CD4-positive, alpha-beta memory T cell (primary cell): ENCODE measurements at places on chromosomes 11 and 22.

- DNase-seq, result no peak
Observed at GRCh38 chr11:69055212-69055586, 6.5 kb downstream of the TPCN2 start.

DNA sequence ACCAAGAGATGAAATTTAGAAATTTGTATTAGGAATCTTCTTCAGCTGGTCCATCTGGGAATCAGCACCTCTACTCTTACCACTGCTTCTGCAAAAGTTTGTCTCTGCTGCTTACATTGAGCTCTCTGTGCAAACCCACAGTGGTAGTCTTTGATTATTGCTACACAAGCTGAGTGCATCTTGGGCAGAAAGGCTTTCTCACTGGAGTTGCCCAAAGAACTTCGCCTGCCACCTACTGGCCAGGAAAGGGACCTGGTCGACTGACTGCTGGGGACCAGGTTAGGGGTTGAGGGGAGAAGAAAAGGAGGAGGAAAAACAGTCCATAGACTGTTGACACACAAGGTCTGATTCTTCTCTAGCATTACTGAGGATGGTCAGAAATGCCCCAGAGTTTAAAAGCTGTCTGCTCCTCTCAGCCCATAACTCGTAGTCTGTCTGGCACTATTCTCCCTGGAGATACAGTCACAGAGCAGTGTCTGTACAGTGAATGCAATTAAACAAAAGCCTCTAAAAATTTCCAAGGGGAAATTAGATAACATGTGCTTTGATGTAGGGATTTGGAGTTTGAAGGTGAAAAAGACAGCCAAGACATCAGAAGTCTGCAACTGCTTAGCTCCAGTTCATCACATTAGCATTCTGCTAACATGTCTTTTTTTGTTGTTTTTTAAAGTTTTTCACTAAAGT, 215.0 kb upstream of the CTSC start:
- DNase-seq, result peak; percentile 40

- no peak for DNase-seq
Observed at GRCh38 chr11:86014221-86014620, 54.7 kb downstream of the PICALM start.

DNA sequence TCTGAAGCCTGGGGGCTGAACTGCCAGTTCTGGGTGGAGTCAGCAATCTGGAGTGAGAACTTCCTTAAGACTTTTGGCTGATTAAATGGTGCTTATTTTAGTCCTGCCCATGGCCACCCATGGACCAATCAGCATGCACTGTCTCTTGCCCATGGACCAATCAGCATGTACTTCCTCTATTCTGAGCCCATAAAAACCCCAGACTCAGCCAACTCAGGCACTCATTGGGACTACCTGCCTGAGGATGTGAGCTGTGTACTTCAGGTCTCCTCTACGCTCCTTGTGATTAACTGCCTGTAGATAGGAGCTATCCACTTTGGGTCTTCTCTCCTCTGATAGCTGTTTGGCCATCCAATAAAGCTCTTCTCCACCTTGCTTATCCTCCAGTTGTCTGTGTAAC, 342.3 kb upstream of the CCDC179 start:
- peak; percentile 16 for DNase-seq

DNA sequence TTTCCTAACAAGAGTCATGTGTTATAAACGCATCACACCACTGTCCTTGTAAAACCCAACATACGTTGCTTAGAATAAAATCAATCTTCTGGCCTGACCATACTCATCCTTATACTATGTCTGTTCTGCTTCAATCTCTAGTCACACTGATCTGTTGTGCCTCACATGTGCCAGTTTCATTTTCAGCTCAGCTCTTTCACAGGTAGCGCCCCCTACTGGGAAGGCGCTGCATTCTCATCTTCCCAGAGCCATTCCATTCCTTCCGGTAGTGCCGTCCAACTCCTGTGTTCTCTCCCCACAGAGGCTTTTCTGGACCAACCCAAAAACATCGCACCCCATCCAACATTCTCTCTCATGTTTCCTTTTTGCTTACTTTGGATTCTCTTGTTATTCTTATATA, 22.2 kb downstream of the CASP5 start:
- DNase-seq, result peak; percentile 59

- DNase-seq, result no peak
Observed at GRCh38 chr11:96290631-96291030, 52.4 kb downstream of the MAML2 start.

GRCh38 chr22:46762238-46763050, at the start of gene TBC1D22A:
TSS of gene TBC1D22A (plus strand) at chr22:46762650. CDS start at chr22:46762787, 137 bp downstream.
- peak; percentile 93 for DNase-seq

DNA sequence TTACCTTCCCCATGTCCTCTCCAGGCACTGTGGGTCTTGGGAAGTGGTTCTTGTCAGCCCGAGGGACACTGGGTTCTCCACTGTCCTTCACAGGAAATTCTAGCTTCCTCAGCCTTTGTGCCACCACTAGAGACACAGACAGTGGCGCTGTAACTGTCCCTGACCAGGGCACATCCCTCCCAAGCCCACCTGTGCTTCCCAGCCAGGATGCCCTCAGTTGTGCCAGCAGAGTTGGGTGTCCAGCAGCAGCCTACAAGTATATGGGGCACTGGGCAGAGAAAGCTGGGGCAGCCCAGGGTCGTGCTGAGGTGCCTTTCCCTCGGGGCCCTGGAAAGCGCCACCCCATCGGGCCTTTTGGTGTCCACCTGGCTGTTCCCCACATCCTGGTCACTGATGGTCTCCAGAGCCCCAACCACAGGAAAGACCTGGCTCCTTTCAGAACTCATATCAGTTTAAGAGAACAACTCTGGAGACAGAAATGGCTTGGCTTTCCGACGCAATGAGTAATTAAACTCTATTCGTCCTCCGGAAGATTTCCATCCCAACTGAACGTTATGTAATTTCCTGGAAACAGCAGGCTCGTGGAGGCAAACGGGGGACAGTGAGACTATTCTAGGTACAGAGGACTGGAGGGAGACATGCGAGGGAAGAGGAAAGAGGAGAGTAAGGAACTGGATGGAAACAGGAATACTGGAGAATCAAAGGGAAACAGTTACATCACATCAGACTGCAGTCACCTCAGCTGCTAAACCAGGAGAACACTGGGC, 28.6 kb downstream of the PPP2R1B start:
- no peak for DNase-seq

GRCh38 chr22:37628830-37629229, 10.6 kb upstream of the SH3BP1 start:
- no peak for DNase-seq

- no peak for DNase-seq
Observed at GRCh38 chr22:33817512-33818127, 102.7 kb downstream of the LARGE1 start.

DNA sequence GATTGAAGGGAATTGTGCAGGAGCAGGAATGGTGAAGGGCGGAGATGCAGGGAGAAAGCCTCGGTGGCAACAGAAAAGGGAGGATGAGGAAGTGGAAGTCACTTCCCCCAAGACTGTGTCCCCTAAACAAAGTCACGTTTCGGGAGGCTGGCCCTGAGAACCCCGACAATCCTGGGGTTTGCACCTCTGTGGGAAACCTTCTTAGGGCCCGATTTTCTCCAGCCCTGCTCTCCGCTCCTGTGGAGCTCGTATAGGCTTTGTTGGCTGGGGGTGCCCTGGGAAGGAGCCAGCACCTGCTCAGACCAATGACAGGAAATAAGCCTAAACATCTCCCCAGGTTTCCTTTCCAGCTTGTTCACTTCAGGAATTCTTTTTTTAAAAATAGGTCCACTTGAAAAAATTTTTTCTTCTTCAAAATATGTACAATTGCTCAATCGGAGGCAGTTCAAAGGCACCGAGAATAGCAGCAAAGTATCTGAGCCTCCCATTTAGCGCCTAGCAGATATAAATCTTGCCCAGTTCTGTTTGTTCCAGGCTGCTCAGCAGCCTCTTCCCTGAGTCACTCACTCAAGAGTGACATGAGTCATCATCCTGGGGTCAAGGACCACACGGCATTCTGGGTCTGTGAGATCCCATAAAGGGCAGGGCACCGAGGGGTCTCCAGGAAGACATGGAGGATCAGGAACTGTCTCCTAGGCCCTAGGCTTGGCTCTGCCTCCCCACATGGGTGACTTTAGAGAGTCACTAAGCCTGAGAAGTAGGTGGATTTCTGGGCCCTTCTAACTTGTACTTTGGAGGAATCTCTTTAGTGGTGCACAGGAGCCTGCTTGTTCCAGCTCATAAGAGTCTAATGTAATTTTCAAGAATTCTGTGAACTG, 34.0 kb downstream of the IRAG1 start:
- DNase-seq, result no peak

DNA sequence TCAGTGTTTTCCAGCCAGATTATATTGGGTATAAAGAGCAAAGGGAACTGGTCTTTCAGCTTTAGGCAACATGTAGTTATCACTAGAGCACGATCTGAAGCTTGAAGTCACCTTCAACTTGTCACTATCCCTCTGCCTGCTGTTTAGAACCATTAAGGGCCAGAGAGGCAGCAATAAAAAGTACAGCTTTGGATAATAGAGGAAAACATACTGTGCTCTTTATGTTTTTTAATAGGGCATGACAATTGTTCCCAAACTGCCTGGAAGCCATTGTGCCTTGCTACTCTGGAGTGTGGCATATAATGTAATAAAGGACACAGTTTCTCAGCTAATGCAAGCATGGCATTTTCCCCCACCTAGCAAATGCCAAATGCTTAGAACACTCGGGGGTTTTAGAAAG, 1912.0 kb upstream of the RAG2 start:
- DNase-seq, result no peak

DNA sequence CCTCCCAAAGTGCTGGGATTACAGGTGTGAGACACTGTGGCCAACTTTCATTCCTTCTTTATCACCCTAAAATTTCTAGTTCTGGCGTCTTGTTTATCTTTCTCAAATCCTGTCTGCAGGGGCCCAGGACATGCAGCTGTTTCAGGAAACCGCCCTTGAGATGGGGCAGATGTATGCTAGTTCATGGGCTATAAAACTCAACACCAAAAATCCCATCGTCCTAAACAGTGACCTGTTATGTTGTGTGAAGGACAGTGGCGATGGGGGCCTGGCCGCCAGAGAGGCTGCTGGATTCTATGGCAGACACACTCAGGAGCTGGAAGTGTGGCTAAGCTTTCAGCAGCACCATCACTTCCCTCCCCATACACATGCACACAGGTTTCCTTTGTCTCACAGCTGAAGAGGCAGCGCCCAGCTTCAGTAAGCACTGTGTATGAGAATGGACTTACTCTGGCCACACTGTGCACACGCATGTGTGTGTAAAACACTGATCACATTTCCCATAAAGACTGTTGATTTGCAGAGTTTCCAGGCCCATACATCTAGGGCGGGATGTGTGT, 36.7 kb downstream of the MARK2 start:
- no peak for DNase-seq

DNA sequence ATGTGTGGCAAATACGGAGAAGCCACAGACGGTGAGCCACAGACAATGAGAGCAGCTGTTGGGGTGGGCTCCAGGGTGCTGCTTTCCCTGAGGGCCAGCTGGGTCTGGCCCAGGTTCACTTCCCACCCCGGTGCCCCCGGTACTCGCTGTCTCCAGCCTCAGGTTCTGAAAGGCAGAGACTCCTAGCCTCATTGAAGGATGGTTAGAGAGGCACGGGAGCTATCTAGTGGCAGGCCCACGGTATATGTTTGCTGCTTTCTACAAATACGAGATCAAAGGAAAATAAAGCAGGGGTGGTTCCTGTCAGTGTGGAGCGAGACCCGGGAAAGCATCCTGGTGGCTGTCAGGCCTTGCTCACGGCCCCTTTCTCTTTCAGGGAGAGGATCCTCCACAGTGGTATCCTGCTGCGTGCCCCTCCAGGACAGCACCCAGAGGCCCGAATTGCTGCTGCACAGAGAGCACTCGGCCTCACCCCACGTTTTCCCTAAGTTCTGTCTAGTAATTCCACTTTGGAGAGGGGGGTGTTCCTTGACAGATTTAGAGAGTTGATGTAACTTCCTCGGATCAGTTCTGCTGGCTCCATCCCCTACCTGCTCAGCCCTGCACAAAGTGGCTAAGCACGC, 3.0 kb downstream of the TMEM80 start:
- DNase-seq, result peak; percentile 30

DNA sequence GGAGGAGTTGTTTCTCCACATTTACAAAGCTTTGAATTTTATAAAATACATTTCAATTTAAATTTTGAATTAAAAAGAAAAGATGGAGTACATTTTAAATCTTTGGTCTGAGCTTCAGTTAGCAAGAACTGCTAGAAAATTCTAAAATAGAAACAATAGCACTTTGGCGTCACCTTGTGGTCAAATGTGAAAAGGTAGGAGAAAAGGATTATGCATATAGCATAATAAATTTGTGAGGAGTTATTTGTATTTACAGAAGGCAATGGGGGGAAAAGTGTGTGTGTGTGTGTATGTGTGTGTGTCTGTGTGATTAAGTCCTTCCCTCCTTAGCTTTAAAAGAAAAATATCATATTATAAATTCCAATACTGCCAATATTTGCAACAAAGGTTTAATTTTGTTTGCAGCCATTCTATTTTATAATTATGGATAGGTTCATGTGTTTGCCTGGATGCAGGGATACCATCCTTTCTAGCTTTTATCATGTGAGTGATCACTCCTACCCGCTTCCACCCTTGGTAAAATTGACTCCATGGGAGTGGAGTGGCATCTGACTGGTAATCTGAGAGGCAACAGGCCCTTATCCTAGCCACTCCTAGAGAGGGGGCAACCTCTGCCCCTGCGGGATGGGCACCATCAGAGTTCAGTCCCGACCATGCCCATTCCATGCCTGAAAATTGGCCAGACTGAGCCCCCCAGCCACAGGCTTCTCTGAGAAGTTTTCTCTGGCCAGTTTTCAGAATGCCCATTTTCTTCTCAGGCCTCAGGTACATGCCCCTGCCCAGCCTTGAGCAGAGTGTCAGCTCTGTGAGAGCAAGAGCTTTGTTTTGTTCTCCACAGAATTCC, 13.6 kb upstream of the LGR4 start:
- no peak for DNase-seq

GRCh38 chr11:43486141-43486540, 127.4 kb downstream of the TTC17 start:
- DNase-seq, result no peak

DNA sequence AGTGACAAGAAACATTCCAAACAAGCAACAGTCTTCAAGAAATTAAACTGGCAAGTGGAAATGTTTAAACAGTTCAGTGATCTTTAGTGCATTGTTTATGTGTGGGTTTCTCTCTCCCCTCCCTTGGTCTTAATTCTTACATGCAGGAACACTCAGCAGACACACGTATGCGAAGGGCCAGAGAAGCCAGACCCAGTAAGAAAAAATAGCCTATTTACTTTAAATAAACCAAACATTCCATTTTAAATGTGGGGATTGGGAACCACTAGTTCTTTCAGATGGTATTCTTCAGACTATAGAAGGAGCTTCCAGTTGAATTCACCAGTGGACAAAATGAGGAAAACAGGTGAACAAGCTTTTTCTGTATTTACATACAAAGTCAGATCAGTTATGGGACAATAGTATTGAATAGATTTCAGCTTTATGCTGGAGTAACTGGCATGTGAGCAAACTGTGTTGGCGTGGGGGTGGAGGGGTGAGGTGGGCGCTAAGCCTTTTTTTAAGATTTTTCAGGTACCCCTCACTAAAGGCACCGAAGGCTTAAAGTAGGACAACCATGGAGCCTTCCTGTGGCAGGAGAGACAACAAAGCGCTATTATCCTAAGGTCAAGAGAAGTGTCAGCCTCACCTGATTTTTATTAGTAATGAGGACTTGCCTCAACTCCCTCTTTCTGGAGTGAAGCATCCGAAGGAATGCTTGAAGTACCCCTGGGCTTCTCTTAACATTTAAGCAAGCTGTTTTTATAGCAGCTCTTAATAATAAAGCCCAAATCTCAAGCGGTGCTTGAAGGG, 6.0 kb downstream of the MALAT1 start:
- no peak for DNase-seq

GRCh38 chr22:24437741-24438328, 10.4 kb downstream of the ADORA2A start:
- DNase-seq, result no peak

- DNase-seq, result no peak
Observed at GRCh38 chr11:122703541-122704272, 48.2 kb downstream of the UBASH3B start.

GRCh38 chr11:32071811-32072210, 19.1 kb upstream of the RCN1 start:
- DNase-seq, result no peak
